ENCODE measurements at places on chromosomes 11 and 22.
A peak's percentile ranks its signal among the peaks of the same experiment; 100 is the strongest.

DNA sequence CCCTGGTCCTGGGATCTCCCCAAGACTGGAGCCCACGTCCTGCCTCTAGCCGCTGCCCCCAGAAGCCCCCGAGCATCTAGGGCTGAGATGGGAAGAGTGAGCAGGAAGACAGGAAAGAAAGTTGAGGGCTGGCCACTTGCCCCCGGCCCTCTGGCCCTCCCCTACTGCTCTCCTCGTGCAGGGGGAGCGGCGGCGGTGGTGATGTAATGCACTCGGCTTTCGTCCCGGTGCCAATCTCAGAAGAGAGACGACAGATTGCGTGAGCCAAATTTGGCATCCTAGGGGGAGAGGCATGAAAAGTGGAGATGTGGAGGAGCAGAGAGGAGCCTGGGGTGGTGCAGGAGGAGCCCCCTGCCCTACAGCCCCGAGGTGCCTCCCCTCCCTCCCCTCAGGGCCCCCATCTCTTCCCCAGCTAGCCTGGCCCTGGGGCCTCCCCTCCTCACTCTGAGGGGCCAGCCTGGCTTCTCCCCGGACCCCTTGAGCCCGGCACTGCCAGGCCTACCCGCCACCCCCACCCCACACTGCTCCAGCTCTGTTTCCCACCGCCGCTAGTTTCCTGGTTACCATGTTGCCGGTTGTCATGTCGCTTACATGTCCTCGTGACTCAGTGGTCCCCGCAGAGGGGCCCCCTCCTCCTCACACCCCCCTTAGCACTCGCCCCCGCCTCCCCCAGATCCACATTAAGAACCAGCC is 2.5 kb downstream of the KCNJ4 start:
- DNase-seq: peak; percentile 14

GRCh38 chr11:114194702-114195101 is 101.5 kb upstream of the NNMT start:
- no peak for DNase-seq

GRCh38 chr11:15119352-15119751 is 4.6 kb downstream of the INSC start:
- no peak for DNase-seq

GRCh38 chr22:29199702-29200400 is 5.8 kb upstream of the EMID1 start:
- no peak for DNase-seq

DNA sequence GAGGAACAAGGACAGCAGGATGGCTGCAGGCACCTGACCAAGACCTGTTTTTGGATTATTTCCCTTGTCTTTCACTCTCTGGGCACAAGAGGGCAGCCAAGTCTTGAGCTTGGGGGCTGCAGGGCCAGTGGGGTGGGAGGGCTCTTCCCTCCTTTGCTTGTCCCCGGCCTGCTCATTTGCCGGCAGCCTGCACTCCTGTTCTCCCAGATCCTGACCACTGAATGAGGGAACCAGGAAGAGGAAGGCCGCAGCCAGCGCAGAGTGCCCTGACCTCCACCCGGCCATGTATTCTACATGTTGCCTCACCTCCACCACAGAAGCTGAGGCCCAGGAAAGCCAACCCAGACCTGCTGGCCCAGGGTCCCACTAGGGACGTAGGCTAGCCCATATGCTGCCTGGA is 15.5 kb upstream of the NNMT start:
- DNase-seq: peak; percentile 85

Measured in OCI-M1 (cell line).